Left lung (tissue), 14 donors: ENCODE measurements at places on chromosomes 4 and X. TPM values are rescaled to one million over a fixed set of nuclear protein-coding genes. Genes with fewer than 3 reads are reported as not detected.

DNA sequence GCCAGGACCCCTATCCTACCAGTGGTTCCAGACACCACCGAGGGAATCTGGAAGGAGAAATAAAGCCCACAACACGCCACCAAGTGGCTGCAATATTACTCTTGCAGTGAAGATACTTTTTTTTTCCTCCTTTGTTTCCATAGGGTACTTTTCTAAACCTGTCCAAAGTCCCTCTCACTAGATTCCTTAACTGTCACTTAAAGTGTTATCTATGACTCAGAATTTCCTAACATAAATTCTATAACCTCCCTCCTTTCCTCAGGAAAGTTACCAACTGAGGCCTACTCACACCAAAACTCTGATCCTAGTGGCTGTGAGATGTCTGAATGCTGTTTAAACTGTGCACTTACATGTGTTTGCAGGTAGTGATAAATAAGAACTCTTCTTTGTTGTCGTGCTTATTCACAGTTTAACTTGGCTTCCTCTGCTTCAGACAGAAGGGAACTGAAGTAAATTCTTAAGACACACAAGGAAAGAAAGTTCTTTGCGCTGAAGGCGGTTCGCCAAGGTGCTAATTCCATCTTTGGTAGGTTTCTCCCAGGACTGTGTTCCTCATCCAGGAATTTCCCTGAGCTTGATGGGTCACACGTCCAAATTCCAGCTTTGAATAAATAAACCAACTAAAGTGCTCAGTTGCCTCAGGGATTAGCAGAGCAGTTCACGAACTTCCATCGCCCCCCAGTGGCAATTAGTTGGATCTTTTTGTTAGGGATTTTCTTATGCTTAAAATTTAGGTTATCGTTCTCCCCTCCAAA is 10.7 kb upstream of the HCCS start:
- DNase-seq, result no peak

Gene PPEF1
- 0.31 TPM for polyA plus RNA-seq

- DNase-seq, result no peak
Observed at GRCh38 chr4:172998527-172999469, 169.8 kb upstream of the GALNT7 start.

DNA sequence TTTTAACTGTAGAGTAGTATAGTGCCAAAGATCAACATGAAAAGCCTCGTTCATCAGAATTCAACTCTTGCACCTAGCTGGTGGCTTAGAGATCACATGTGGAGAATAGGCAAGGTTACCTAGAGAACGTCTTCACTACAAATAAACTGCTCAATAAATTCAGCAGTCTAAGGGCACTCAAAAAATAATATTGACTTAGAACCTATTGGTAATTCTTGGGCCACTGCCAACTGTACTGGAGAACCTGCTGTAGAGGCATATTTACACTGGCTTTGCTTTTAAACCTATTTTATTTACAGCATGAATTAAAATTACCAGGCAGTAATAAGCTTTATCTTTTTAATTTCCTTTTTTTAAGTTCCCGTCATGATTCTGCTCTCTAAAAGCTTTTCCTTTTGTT is 343.7 kb downstream of the PDHA2 start:
- no peak for DNase-seq

DNA sequence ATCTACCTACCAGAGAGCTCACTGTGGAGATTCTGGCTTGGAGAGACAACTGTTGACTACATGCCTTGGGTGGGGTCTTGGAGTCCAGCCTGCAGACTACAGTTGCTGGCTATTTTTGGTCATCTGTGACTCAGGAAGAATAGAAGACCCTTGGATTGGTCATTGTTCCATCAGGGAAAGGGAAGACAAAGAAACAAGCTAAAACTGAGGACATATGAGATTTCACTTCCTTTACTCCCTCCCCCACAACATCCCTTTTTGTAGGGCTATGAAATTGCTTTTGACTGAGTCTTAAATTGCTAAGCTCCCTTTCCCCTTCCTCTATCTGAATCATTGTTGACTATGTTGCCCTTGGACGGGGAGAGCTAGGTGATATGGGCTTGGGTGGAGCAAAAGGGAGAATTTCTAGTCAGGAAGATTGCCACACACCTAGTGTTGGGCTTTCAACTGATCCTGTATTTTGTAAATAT is 11.7 kb downstream of the MSN start:
- no peak for DNase-seq

Gene PNMA3
- 2.6 TPM for polyA plus RNA-seq

Gene HS6ST2
- polyA plus RNA-seq, result 22.9 TPM

Gene CNKSR2
- 14.9 TPM for polyA plus RNA-seq

DNA sequence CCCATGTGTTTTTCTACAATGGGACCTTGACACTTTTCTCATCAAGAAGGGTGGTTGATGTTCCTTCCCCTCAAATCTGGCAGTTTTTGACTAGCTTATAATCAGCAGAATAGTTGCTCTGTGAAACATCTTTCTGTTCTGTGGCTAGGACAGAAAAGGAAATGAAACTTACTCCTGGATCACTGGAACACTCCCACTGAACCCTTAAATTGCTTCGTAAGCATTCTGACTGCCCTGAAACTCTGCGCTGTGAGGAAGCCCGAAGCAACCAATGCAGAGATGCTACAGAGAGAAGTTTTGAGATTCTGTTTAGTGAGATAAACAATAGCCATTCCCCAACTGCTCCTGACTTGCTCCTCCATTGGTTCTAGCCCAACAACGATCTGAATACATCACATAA is 602.2 kb downstream of the CENPC start:
- DNase-seq, result no peak

DNA sequence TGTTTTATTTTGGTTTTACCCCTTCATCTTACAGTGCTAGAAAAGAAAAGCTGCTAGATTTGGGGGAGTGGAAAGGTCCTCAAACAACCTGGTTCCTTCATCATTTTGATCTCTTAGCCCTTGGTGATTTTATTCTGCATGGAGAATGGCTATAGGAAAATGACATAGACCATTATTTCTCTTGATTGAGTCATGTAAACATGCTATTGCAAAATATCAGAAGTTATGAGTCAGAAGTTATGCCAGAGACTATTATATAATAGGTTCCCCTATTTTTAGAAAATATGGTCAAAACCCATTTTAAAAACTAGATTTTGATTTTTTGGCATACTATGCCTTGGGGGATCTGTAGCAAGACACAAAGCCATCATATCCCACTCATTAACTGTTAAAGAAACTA is 83.7 kb upstream of the FAM9C start:
- DNase-seq, result no peak

Gene SMIM31
- 0.25 TPM for polyA plus RNA-seq

Gene RPL34
- polyA plus RNA-seq, result 2,139 TPM

Gene CCKAR
- polyA plus RNA-seq, result 0.29 TPM

- no peak for DNase-seq
Observed at GRCh38 chr4:40132816-40133215, 64.0 kb upstream of the RHOH start.
